ENCODE measurements at places on chromosomes 3 and 15. TPM values are rescaled to one million over a fixed set of nuclear protein-coding genes. Genes with fewer than 3 reads are reported as not detected.

Gene PCLAF
- 0.66 TPM for total RNA-seq

Gene SLC27A2
- 5.6 TPM for total RNA-seq

Gene SH2D7
- total RNA-seq: not detected

Gene OR5K2
- not detected for total RNA-seq

Gene ARL14
- total RNA-seq: not detected

Gene HYKK
- total RNA-seq: 10.9 TPM

DNA sequence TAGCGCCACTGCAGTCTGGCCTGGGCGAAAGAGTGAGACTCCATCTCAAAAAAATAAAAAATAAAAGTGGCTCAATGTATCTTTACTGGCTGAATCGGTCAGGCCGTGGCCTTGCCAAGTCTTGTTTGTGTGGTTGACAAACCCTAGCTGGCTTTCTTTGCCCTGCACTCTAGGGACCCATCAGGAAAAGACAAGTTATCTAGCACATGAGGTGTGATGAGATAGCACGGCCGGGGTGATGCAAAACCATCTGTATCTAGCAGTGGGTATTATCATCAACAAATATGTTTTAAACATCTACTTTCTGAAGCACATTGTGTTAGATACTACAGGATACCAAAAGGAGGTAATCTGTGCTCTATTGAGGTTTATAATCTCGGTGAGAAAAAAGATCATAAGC, 3.9 kb upstream of the DPP8 start:
- peaks cover 3% of the 10 kb centered on the region for H3K4me1 ChIP-seq
- no peak for DNase-seq
- H3K27ac ChIP-seq: no peak overlapping the region
- no peak overlapping the region for H3K4me3 ChIP-seq
- no peaks in the 10 kb centered on the region for H3K27me3 ChIP-seq

GRCh38 chr3:60475096-60475495, 776.2 kb downstream of the FHIT start:
- DNase-seq: no peak
- H3K27ac ChIP-seq: no peak overlapping the region
- no peaks in the 10 kb centered on the region for H3K36me3 ChIP-seq

GRCh38 chr3:47912006-47912504, 104.2 kb downstream of the MAP4 start:
- no peaks in the 10 kb centered on the region for H3K4me1 ChIP-seq
- H3K27me3 ChIP-seq: no peaks in the 10 kb centered on the region
- no peak overlapping the region for H3K27ac ChIP-seq
- DNase-seq: no peak
- peaks cover 13% of the 10 kb centered on the region for H3K36me3 ChIP-seq
- no peak overlapping the region for H3K4me3 ChIP-seq

DNA sequence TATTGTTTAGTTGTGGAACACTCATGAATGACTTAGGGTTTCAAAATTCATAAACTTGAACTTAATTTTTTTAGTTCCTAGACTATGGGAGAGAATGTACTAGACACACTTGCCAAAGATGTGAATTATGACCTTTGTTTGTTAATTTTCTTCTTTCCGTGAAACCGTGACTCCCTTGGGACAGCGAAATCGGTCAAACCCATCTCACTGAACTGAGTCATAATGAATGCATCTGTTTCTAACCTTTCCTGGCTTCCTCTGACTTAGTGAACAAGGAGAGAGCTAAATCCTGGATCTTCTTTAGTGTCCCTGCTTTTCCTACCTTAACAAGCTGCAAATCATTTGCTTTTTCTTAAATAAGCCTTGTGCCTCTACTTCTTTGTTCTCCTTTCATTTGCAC, 85.5 kb downstream of the LARS2 start:
- no peaks in the 10 kb centered on the region for H3K27me3 ChIP-seq
- H3K4me3 ChIP-seq: no peak overlapping the region
- no peaks in the 10 kb centered on the region for H3K36me3 ChIP-seq
- H3K4me1 ChIP-seq: no peaks in the 10 kb centered on the region
- no peak overlapping the region for H3K27ac ChIP-seq
- no peak for DNase-seq

GRCh38 chr3:55609230-55609827, 122.2 kb upstream of the WNT5A start:
- no peak overlapping the region for H3K4me3 ChIP-seq
- no peaks in the 10 kb centered on the region for H3K36me3 ChIP-seq
- H3K4me1 ChIP-seq: no peaks in the 10 kb centered on the region
- DNase-seq: no peak
- H3K27me3 ChIP-seq: no peaks in the 10 kb centered on the region

DNA sequence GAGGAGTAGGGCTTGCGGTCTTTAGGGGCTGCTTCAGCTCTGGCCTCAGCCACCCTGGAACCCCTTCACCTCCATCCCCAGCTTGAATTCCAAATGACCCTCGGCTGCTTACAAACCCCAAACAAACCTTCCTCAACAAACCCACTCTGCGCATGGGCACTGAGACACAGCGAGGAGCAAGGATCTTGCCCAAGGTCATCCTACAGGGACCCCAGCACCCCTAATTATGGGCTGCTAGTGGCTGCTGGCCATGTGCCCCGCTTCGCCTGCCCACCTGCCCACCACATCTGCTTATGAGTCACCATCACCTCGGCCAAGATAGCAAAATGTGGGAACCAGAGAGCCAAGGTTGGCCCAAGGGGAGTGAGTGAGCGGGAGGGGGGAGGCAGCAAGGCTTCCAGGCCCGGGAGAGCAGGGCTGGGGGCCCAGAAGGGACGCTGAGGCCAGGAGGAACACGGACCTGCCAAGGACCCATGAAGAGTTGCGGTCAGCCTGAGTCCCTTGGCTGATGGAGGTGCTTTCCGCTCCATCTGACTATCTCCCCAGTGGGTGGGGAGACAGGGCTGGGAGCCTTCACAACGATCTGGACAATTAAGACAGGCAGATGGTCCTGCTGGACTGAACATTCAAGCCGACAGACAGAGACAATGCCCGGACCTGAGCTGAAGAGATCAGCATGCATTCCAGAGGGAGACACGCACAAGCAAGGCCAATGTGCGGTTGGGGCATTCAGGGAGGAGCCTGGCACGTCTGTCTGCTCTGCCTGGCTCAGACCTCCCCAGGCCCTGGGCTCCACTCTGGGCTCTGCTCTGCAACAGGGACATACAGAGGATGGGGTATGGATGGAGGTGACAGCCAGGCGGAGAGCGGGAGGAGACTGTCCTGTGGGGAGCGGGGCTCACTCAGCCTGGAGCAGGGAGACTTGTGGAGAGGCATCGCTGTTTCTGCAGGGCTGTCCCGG, 10.8 kb upstream of the GRIP2 start:
- peaks cover 12% of the 10 kb centered on the region for H3K27me3 ChIP-seq
- no peaks in the 10 kb centered on the region for H3K4me1 ChIP-seq
- H3K4me3 ChIP-seq: no peak overlapping the region
- no peaks in the 10 kb centered on the region for H3K36me3 ChIP-seq

DNA sequence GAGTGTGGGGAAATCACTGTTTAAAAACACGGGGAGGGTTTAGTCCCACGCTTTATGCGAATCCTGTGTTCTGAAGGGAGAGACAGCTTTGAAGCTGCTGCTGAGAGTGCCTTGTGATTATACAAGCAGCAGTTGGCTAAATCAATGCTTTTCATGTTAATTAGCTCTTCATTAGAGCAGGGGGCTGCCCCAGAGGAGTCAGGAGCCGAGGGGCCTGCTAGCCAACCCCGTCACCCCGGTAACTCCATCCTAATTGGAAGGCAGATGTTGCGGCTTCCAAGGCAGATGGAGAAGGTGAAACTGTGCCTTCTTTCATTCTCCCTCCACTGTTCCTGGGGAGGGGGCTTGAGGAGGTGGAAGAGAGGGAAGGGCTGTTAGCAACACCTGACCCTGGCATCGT, 92.4 kb upstream of the ANKRD34C start:
- no peak for DNase-seq
- H3K27ac ChIP-seq: no peak overlapping the region
- no peak overlapping the region for H3K4me3 ChIP-seq
- no peaks in the 10 kb centered on the region for H3K36me3 ChIP-seq

GRCh38 chr3:117117188-117117936, 407.8 kb downstream of the TUSC7 start:
- no peaks in the 10 kb centered on the region for H3K27me3 ChIP-seq
- H3K4me1 ChIP-seq: no peaks in the 10 kb centered on the region
- H3K27ac ChIP-seq: no peak overlapping the region
- no peak for DNase-seq
- H3K36me3 ChIP-seq: no peaks in the 10 kb centered on the region

GRCh38 chr3:70281663-70282062, 30.8 kb downstream of the MDFIC2 start:
- H3K4me1 ChIP-seq: no peaks in the 10 kb centered on the region
- no peak overlapping the region for H3K4me3 ChIP-seq
- no peaks in the 10 kb centered on the region for H3K36me3 ChIP-seq
- no peak for DNase-seq
- H3K27me3 ChIP-seq: no peaks in the 10 kb centered on the region
- no peak overlapping the region for H3K27ac ChIP-seq

DNA sequence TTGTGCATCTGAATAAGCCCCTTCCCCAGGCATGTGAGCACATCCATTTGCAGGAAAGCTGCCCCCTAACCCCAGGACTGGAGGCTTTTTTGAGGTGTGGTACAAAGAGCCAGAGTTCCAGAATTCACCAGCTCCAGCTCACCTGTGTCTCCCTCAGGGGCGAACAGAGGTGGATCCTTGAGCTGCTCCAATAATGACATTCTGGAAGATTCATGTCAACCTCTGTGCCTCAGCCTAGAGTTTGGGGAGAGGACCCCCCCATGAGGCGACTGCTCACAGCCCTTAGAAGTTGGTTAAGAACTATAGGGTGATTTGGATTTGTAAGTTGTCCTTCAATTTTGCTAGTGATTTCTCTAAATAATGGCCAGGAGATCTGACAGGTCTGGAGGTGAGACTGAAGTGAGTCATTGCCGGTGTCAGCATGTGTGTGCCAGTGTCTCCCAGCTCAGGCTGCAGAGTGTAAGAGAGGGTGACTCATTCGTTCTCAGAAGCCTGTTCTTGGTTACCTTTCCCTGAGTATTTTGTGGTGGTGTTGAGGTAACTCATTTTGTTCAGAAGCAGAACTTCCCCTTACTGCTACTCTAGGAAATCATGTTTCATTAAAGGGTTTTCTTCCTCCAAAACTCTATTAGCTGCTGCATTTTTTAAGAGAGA, 136.9 kb upstream of the TOPAZ1 start:
- H3K4me1 ChIP-seq: no peaks in the 10 kb centered on the region
- H3K27ac ChIP-seq: no peak overlapping the region
- H3K27me3 ChIP-seq: no peaks in the 10 kb centered on the region
- no peak overlapping the region for H3K4me3 ChIP-seq

DNA sequence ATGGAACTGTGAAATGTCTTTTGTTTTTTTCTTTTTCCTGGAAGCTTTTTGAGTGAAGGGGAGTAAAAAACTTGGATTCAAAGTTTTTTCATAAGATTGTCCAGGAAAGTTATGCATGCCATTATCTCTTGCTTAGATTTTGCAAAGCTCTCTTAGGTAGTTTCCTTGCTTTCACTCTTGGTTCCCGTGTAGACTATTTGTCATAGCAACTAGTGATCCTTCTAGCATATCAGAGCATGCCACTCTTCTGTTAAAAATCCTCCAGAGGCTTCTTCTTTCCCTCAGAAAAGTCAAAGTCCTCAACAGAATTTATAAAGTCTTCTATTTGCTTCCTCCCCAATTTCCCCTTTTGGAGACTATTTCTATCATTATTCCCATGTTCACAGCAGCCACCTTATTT, 21.1 kb downstream of the GTF2E1 start:
- no peak overlapping the region for H3K27ac ChIP-seq
- DNase-seq: no peak

- DNase-seq: no peak
- no peaks in the 10 kb centered on the region for H3K27me3 ChIP-seq
- no peaks in the 10 kb centered on the region for H3K36me3 ChIP-seq
- H3K4me3 ChIP-seq: no peak overlapping the region
- peak overlapping the region; percentile 61 for H3K27ac ChIP-seq
- H3K4me1 ChIP-seq: no peaks in the 10 kb centered on the region
Observed at GRCh38 chr15:75138016-75138999, 63.4 kb upstream of the C15orf39 start.

GRCh38 chr3:37112987-37113386, 61.4 kb downstream of the LRRFIP2 start:
- no peaks in the 10 kb centered on the region for H3K36me3 ChIP-seq
- H3K4me3 ChIP-seq: no peak overlapping the region
- no peak for DNase-seq
- no peaks in the 10 kb centered on the region for H3K4me1 ChIP-seq
- H3K27me3 ChIP-seq: no peaks in the 10 kb centered on the region

DNA sequence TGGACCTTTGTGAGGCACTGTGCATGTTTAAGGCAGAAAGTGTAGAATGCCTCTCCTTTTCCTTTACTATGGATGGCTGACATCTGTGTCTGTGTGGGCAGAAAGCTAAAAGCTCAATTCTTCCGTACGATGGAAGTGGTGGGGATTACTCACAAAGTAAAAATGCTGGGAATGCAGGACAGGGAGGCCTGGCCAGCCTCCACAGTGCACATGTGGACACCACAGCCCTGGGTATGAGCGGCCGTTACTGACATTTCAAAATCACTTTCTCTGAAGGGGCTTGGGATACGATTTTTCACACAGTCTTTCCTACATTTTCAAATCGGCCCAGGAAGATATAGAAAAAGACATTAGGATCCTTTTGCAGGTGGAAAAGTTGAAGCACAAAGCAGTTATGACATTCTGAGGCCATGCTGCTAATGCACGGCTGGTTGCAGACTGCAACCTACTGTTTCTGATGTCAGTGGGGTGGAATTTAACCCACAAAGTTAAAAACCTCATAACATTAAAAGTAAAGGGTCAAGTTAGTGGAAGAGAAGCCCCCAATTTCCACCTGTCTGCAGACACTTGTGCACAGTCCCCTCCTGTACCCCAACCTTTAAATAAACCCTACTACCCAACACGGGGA, 27.9 kb downstream of the EHD4 start:
- H3K27me3 ChIP-seq: no peaks in the 10 kb centered on the region
- peak overlapping the region; percentile 17 for H3K4me3 ChIP-seq
- peak overlapping the region; percentile 80 for H3K27ac ChIP-seq

DNA sequence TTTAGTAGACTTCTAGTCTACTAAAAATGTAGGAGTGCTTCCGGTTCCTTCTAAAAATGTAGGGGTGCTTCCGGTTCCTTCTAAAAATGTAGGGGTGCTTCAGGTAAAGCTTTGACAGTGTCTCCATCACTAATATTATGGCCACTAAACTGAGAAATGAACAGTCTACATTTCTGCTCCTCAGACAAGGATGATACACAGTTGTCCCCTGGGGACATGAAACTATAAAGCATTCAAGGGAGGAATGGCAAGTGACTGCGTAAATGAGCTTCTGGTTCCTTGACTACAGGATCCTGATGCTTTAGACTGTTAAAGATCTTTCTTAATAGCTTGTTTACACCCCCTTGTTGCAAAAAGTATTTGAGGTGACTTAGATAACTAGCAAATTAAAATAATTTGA, 53.9 kb upstream of the SLC9A9 start:
- H3K27ac ChIP-seq: no peak overlapping the region
- H3K27me3 ChIP-seq: no peaks in the 10 kb centered on the region
- DNase-seq: no peak
- H3K4me1 ChIP-seq: no peaks in the 10 kb centered on the region
- H3K4me3 ChIP-seq: no peak overlapping the region
- H3K36me3 ChIP-seq: no peaks in the 10 kb centered on the region
